ENCODE measurements at places on chromosomes 5 and 9. TPM values are rescaled to one million over a fixed set of nuclear protein-coding genes. Genes with fewer than 3 reads are reported as not detected.

Gene PTGR1
- total RNA-seq: 67.9 TPM

Gene SLC36A3
- not detected for total RNA-seq

Gene PTGDS
- 0.26 TPM for total RNA-seq

Gene EIF4E1B
- not detected for total RNA-seq

Gene SPOCK1
- total RNA-seq: 8.2 TPM

Gene SHISAL2B
- total RNA-seq: not detected

Gene CBY3
- total RNA-seq: not detected

Gene FRMD3
- total RNA-seq: 0.51 TPM

Gene TOR2A
- 1.8 TPM for total RNA-seq

Gene MED10
- 16.3 TPM for total RNA-seq

Gene NEUROG1
- total RNA-seq: not detected

Gene OR1Q1
- not detected for total RNA-seq

Gene IL5
- total RNA-seq: not detected

Gene TERT
- not detected for total RNA-seq

Gene ARHGEF28
- 44.7 TPM for total RNA-seq

Gene CCL27
- total RNA-seq: not detected

Gene MYMK
- not detected for total RNA-seq

Gene TAF11L10
- not detected for total RNA-seq

Gene PCDHGA10
- 2.1 TPM for total RNA-seq

Gene SPINK7
- 13.7 TPM for total RNA-seq

Gene MRPL50
- 11.6 TPM for total RNA-seq

Gene ANKRD55
- not detected for total RNA-seq

Gene SOHLH1
- not detected for total RNA-seq

Gene CTSL
- total RNA-seq: 161 TPM

Gene ACTL7A
- total RNA-seq: not detected

Gene TMEM174
- not detected for total RNA-seq

Gene DNAI1
- not detected for total RNA-seq

Gene ZNF782
- 2.1 TPM for total RNA-seq

Gene FRRS1L
- total RNA-seq: not detected

Gene FCN2
- not detected for total RNA-seq

Gene CLIC3
- 2.1 TPM for total RNA-seq

Gene DMGDH
- total RNA-seq: 11.6 TPM

Gene CDH12
- total RNA-seq: not detected

All from bronchial epithelial cell (primary cell).